ENCODE measurements at places on chromosomes 7 and 10.

- DNase-seq, result no peak
Observed at GRCh38 chr10:124825702-124826101, 24.1 kb downstream of the ABRAXAS2 start.

DNA sequence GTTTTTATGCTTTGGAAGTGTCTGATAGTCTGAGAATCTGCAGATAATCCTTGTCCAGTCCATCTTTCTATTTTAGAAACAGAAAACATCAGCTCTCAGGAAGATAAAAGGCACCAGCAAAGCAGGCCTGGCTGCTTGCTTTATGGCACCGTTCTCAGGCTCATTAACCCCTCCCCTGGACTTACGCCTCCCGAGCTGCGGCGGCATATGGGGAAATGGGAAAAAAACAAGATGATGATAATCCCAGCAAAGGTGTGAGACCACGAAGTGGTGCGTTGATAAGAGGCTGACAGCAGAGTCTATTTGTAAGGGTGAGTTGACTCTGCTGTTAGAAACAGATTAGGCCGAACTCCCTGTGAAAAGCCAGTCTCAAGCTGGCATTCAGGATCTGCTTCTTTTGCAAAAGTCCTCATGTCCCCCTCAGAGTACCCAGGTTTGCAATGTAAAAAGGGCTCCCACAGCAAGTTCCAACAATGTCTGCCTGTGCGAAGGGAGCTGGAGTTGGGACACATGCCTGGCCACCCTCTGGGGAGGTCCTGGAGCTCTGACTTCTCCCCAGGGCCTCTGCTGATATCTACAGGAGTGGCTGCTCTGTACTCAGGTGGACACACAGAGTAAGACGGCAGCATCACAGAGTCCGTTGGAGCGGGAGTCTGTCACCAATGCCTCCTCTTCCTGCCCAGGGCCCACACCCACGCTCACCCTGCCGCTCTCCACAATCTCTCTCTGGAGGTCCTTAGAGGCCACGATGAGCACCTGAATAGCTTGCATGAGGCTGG is 54.3 kb downstream of the SPDYE5 start:
- no peak for DNase-seq

- DNase-seq, result no peak
Observed at GRCh38 chr10:120997313-120997712, 146.2 kb downstream of the WDR11 start.

- DNase-seq, result peak; percentile 26
Observed at GRCh38 chr10:7412928-7413282, 2.1 kb upstream of the SFMBT2 start.

- no peak for DNase-seq
Observed at GRCh38 chr10:69461243-69462025, 10.2 kb downstream of the TSPAN15 start.

- DNase-seq, result no peak
Observed at GRCh38 chr10:59087486-59087885, 89.0 kb upstream of the PHYHIPL start.

- DNase-seq, result no peak
Observed at GRCh38 chr10:46016811-46017210, 13.6 kb downstream of the NCOA4 start.

GRCh38 chr7:30028749-30029635 is 780 bp downstream of the PLEKHA8 start:
- DNase-seq, result no peak

DNA sequence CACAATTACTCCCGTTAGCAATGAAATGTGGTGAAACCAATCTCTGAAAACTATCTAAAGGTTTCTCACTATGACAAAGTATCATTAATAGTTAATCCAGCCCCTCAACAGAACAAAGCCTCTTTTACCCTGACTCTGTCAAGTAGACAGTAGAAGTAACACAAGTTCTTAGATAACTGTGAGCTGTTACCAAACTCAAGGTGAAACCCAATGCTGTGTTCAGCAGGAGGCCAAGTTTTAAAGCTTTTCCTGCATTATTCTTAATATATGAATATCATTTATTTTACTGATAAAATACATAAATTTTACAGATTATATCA is 109.1 kb downstream of the SRPK2 start:
- no peak for DNase-seq

DNA sequence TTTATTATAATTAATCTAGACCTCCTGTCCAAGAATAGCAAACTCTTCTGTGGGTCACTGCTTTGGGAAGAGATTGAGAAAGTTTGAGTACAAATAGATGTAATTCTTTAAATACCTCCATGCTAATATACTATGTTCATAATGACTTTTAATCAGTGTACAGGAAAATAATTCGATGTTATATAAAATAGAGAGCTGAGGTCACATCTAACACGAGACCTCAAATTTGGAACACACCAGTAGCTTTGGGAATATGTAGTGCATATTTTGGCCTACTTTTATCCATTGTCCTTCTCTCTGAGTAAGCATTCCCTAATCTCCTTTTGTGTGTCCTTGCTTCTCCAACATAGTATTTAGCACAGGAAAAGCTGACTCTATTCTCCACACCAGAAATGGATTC is 27.3 kb upstream of the CABCOCO1 start:
- no peak for DNase-seq

DNA sequence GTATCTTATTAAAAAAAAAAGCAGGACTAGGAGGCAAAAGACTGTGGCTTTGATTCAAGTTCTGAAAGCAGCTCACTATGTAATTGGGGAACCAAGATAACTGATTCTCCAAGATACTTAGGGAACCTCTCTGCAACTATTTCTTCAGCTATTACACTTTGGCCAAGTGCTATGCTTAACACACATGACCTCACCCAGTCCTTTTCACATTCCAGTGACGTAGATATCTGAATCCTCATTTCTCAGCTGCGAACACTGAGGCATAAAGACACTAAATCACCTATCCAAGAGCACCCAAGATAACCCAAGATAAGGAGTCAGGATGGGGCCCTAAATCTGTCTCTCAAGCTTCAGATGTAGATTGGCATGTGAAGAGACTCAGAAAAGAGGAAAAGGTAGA is 133.6 kb downstream of the GLI3 start:
- DNase-seq, result no peak

GRCh38 chr10:69845574-69846292 is 44.0 kb downstream of the COL13A1 start:
- no peak for DNase-seq

- DNase-seq, result no peak
Observed at GRCh38 chr7:2264158-2264557, 22.1 kb downstream of the NUDT1 start.

DNA sequence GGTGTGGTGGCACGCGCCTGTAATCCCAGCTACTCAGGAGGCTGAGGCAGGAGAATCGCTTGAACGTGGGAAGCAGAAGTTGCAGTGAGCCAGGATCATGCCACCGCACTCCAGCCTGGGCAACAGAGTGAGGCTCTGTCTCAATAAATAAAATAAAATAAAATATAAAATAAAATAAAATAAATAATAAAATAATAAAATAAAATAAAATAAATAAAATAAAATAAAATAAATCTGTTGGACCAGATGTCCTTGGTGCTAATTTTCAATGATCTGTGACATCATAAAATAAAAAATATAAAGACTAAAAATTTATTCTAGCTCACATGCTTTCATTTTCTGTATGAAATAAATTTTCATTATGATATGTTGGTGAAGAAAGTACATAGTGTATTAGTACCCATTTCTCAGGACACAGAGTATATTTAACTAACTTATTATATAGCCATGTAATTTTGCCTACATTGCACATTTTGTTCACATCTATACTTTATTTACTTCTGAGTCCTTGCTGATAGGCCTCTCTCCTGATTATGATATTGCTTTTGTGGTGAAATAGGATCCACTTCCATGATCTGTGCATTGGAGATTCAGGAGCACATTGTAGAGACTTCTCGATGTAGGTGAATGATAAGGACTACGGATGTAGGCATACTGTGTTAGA is 17.8 kb upstream of the HERPUD2 start:
- DNase-seq, result no peak

GRCh38 chr10:310371-310770 is 175.1 kb downstream of the ZMYND11 start:
- DNase-seq, result no peak

DNA sequence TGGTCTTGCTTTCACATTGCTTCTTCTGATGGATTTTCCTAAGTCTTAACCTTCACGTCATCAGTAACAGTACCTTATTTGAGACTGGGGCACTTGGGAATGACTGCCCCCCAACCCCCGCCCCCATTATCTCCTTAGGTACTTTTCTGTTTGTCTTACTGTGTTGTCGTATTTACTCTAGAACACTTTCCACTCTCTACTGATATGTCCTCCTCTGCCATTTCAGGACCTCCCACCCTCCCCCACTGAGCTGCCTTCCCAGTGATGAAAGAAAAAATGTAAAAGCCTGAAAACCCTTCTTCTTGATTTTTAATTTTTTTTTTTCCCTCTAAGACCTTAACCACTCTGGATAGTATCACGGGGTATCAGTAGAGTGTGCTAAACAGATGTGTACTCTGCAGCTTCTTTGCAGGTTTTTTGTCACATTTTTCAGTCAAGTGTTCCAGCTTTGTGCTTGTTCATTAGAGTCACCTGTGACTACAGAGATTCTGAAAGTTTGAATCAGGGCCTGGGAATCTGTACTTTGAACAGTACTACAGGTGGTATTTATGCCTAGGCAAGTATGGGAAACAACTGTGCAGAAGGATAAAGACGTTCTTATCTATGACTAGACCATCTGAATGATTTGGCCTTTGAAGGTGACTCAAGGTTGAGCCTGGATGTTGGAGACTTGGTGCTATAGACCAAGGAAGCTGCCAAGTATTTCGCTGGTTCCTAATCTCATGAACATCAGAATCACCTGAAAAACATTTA is 8.3 kb downstream of the CALU start:
- DNase-seq, result no peak
